ENCODE measurements at places on chromosomes 6 and 20.

DNA sequence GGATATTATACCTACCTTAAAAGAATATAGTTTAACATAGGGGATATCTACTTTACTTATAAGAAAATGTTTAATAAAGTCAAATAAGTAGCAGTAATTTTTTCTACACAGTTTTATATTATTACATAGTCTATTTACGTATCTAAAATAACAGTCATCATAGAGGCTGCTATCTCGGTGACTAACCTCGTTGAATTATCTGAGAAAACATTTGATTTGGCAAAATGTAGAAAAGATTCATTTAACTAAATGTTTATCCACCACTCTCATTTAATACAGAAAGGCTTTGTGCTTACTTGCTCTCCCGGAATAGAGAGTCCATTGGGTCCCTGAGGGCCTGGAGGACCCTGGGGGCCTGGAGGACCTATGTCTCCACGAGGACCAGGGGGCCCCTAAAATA lies 103.6 kb downstream of the COL12A1 start:
- DNase-seq, result no peak

DNA sequence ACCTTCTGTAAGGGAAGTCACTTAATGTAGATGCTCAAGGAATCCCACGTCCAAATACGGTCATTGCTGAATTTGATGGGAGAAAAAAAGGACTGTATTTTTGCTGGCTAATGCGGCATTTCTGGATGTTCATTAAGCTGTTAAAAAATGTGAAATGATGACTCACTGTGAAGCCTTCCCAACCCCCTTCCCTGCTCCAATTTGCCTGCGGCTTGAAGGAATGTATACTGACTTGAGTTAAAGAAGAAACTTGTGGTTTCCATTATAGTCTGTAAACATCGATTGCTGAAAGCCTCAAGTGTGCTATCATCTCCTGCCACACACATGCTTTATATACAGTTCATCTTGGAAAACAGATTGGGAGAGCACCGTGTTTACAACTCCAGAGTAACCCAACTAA lies 249.1 kb upstream of the JAG1 start:
- no peak for DNase-seq

GRCh38 chr6:148518511-148519156 lies 176.0 kb downstream of the SASH1 start:
- no peak for DNase-seq

- no peak for DNase-seq
Measured at GRCh38 chr6:158293122-158293521, 19.1 kb upstream of the TULP4 start.

- peak; percentile 29 for DNase-seq
Measured at GRCh38 chr6:10528158-10528981, 7.2 kb downstream of the GCNT2 start.

- DNase-seq, result no peak
Measured at GRCh38 chr6:158496700-158497099, 63.2 kb upstream of the TMEM181 start.

GRCh38 chr6:14401246-14401645 lies 283.7 kb downstream of the CD83 start:
- DNase-seq, result no peak

GRCh38 chr6:110140650-110141049 lies 38.8 kb downstream of the WASF1 start:
- no peak for DNase-seq

- DNase-seq, result no peak
Measured at GRCh38 chr6:6366803-6367202, 46.3 kb upstream of the F13A1 start.

DNA sequence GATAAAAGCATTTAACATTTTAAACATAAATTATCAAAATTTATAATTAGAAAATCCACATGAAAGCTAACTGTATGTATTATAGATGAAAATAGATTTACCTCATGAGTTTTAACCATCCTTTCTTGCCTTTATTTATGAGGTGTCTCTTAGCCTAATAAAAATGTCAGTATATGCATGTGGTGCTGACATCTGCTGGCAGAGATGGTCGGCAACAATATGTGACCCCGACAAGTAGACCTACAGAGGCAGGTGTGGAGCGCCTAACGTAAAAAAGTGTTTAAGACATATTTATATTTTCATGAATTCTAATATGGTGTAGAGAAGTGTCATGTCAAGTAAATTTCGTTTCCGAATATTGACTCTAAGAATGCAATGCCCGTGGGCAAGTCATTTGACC lies 149.0 kb upstream of the FUT9 start:
- no peak for DNase-seq

- no peak for DNase-seq
Measured at GRCh38 chr20:51360451-51361201, 181.9 kb downstream of the NFATC2 start.

DNA sequence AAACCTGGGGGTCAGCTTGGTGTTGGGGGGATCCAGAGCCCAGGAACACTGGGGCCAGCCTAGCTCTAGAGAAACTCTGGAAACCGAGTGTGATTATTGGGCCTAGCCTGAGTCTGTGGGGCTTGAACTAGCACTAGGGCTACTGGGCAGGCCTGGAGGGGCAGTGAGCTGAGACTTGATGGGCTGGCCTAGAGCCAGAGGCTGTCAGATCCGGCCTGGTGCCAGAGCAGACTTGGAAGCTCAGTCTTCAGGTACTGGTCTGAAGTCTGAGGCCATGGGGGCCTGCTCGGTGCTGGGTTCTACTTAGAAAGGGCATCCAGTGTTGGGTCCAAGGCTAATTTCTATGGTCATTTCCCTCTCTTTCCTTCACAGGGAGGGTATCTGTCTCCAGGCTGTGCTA lies 2.7 kb downstream of the DEFB112 start:
- no peak for DNase-seq

DNA sequence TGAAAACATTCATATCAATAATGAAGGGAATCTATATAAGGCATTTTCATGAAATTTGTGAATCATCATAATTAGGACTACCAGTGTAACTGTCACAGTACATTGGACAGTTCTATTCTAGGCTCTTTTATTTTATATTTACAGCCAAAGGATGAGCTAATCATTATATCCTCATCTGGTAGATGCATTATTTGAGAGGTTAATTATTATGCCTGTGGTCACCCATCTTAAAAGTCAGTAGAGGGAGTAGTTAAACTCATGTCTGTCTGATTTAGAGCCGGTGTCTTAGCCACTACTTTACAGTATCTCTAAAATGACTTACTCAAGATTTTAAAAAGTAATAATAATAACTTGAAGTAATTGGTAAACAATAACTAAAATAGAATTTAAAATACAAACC lies 899.3 kb upstream of the MAP3K7 start:
- DNase-seq, result no peak

DNA sequence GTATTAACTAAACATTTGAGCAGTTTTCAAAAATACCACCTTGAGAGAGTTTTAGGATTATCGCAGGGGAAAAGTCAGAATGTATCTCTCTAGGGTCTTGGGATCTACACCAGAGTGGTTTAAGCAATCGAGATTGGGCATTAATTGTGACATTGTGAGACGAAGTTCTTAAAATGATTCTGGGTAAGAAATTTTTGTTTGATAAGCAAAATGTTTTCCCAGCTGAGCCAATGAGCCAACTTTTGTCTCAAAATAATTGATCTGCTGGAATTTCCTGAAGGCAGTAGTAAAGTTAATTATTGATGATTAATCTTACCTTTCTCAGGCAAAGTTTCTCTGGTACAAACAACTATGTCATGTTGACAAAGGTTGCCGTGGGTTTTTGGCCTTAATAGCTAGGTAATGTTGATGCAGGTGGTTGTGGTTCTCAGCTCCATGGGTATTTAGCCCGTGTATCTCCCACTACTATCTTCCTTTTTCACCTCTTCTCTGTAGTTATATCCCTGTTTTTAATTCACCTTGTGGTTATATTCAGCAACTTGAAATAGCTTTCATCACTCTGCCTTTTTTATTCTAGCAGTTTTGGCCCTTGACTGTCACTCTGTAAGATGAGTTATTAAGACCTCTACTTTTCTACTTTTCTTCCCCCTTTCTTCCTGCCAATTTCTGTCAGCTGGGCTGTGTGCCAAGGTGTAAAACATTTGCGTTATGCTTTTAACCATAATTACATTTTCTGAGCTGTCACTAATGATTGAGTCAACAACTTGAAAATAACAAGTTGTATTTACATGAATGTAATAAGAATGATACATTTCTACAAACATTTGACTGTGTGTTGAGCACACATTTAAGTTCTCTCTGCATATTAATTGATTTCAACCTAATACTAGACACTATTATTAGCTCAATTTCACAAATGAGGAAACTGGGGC lies 368.3 kb upstream of the BTBD3 start:
- DNase-seq, result no peak

GRCh38 chr20:34979366-34980153 lies 23.9 kb downstream of the MYH7B start:
- DNase-seq, result no peak

DNA sequence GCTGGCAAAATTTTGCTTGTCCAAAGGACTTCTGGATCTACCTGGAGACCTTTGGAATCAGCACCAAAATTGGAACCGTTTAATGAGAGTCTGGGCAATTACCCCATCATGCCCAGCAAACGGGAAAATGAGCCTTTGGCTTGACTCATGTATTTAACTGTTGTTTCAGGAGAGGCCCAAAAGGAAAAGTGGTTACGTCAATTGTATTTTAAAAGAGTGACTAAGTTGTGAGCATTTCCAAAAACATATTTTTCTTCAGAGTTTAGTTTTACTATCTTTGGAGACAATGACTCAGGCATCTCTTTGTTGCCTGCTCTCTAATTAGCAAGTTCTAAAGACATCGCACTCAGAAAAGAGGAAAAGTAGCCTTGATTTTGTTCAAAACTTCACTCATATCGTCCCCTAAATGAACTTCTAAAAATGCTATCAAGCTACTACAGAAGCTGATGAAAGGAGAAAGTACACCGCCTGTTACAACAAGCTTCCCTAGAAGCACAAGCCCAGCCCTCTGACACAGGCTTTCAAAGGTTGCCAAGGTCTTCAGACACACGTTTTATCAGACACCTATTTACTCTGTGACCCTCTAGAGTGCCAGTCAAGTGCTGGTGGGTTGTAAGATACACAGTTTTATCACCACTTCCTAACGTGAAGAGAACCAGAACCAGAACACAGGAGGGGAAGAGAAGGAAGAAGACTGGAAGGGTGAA lies 146.2 kb downstream of the TBX18 start:
- no peak for DNase-seq

- DNase-seq, result peak; percentile 47
Measured at GRCh38 chr6:146770965-146771735, 172.4 kb downstream of the ADGB start.
